ENCODE measurements at places on chromosomes 4 and X. TPM values are rescaled to one million over a fixed set of nuclear protein-coding genes. Genes with fewer than 3 reads are reported as not detected.

DNA sequence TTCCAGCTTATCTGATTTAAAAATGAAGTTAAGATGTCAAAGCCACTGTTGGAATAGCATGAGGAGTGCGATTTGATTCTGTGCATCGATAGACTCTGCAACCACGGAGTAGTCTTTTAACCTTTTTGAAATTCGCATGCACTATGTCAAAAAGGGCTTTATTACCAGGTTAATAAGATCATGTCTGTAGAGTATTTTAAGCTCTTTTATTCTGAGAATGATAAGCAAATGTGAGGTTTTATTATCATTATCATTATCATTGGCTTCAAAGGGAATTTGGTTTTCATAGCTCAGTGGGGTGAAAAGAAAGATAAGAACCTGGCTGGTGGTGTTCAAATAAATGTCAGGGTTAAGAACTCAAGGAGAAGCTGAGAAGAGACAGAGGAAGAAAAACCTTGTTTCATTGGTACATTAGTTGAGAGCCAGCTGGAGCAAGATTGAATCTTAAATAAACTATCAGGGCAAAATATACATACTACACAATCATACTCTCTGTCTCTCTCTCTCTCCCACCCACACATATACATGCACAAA lies 102.6 kb downstream of the MMRN1 start:
- DNase-seq = no peak

DNA sequence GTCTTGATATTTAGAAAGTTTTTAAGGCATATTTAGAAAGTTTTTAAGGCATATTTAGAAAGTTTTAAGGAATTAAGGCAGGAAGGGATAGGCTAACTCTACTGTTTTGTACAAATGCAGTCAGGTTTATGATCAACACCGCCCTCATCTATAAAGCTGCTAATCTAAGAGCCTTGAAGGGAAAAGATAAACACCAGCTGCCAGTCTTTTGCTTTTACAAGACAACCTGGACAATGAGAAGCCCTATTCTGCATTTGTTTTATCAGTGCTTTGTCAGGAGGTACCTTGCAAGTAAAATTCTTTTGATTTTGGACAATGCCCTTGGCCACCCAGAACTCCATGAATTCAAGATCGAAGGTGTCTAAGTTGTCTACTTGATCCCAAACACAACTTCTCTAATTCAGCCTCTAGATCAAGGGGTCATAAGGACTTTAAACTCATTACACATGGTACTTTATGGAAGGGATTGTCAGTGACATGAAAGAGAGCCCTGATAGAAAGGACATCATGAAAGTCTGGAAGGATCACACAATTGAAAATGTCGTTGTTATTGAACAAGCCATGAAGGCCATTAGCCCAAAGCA lies 39.8 kb downstream of the IL15 start:
- DNase-seq = no peak

PSAPL1 gene
- not detected for total RNA-seq

PASD1 gene
- total RNA-seq = not detected

CFAP47 gene
- total RNA-seq = not detected

DNA sequence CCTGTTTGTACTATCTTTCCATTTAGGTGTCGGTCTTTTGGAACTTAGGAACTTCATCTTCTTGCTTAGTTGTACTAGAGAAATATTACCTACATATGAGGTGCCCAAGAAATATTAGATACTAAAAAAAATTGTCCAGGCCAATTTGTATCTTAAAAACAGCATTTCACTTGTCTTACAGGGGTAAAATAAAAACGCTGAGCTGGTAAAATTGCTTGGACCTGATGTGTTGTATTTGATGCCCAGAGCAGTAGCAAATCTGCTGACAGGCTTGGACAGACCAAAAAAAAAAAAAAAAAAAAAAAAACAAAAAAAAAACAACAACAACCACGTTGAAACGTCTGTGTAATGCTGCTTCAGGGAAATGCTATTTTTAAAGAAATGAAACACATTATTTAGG lies 150.4 kb upstream of the ARX start:
- DNase-seq = no peak

CT45A2 gene
- total RNA-seq = not detected

All from glomerular endothelial cell (primary cell).